Naive B cell (primary cell): ENCODE measurements at places on chromosomes 16 and 17.
A peak's percentile ranks its signal among the peaks of the same experiment; 100 is the strongest.

- DNase-seq, result no peak
Observed at GRCh38 chr17:69192754-69193153, 35.9 kb downstream of the ABCA10 start.

DNA sequence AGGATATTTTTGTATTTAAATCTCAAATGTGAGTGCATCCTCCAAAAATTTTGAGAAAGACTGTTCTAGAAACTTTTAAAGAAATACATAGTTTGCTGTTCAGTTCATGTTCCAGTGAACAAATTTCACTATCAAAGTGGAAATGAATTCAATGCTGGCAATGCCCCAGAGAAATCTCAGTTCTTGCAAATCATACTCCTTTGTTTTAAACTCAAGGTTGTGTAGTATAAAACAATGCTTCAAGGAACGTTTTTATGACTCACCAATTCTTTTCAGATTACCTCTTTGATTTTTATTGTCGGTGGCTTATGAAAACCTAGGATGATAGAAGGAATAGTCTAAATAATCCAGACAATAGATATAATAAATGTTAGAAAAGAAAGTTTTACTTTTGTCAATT, 17.6 kb downstream of the LPCAT2 start:
- DNase-seq, result no peak

- no peak for DNase-seq
Observed at GRCh38 chr17:75266316-75267152, 4.5 kb downstream of the MIF4GD start.

GRCh38 chr17:34009912-34010311, 245.2 kb upstream of the CCL2 start:
- DNase-seq, result no peak

- DNase-seq, result peak; percentile 47
Observed at GRCh38 chr16:29811170-29811895, 660 bp upstream of the PRRT2 start.

GRCh38 chr17:76914937-76915336, 46.7 kb downstream of the MGAT5B start:
- no peak for DNase-seq

DNA sequence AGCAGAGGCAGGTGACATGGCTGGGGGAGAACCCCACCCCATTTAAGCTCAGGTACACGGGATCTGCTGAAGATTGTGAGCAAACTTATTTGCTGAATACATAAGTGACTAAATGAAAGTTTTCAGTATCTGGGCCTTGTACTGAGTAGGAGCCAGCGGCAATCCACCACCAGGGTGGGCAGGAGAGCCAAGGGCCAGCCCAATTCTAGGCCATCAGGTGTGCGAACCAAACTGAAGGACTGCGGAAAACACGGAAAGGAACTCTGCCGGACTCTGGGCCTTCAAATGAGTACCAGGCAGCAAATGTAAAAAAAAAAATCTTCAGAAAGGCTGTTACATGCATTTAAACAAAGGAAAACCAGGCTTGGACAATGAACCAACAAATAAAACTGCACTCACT, 19.7 kb downstream of the ARHGAP17 start:
- no peak for DNase-seq

GRCh38 chr17:74147056-74147835, 56.2 kb upstream of the RPL38 start:
- no peak for DNase-seq

DNA sequence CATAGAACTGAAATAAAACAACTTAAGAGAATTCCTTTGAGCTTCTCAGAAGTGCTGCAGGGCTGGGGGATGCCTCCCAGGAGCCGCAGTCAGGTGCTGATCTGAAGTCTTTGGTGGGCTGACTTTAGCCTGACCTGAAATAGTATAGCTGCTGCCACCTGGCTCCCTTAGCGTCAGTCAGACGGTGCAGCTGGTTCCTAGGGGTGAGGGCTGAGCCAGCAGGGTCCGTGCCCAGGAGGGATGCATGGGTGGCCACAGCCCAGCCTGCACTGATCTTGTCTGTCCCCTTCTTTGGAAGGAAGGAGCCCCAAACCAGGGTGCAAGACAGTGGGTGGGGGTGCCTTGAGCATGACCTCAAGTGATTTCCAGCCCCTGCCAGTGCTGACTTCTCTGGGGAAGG, 11.5 kb downstream of the MAPT start:
- DNase-seq, result no peak

DNA sequence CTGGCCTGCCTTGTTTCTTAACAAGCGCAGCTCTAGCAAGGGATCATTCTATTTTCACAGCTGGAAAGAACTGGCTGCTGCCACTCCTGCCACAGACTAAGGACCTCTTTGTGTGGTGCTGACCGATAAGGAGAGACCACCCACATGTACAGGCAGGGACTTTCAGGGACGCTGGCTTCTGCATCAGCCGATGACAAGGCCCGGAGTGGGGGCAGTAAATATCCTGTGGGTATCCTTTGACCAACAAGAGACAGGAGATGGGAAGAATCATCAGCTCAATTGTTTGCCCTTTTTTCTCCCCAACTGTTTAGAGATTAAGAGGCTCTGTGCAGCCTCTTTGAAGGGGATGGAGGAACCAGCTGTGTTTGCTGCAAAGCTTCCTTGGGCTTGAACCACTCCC, 9.2 kb upstream of the ITPRIPL2 start:
- no peak for DNase-seq

DNA sequence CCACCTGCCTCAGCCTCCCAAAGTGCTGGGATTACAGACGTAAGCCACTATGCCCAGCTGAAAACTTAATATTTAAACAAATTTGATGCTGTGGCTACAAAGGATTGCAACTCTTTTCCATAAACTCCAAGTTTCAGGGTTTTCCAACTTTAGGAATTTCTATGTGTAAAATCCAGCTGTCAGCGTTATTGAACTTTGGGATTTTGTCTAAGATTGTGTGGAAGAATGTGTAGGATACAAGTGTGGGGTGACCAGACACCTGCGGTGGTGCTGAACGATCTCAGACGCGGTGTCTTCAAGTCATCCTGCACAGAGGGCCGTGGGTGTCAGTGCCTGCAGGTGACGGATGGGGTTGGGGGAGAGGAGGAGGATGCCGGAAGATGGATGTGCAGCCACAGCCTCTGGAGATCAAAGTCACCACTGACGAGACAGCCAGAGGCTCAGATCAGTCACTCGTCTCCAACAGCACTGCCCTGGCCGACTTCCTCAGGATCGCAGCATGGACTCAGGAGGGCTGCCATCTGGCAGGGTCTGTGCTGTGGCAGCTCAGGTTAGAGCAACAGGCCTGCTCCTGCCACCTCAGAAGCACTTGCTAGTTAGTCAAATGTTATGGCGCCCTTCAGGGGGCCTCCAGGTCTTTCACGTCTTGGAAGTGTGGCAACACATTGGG, 13.0 kb downstream of the ACSF3 start:
- DNase-seq, result no peak

GRCh38 chr17:18163547-18163946, 20.1 kb upstream of the ALKBH5 start:
- DNase-seq, result no peak

DNA sequence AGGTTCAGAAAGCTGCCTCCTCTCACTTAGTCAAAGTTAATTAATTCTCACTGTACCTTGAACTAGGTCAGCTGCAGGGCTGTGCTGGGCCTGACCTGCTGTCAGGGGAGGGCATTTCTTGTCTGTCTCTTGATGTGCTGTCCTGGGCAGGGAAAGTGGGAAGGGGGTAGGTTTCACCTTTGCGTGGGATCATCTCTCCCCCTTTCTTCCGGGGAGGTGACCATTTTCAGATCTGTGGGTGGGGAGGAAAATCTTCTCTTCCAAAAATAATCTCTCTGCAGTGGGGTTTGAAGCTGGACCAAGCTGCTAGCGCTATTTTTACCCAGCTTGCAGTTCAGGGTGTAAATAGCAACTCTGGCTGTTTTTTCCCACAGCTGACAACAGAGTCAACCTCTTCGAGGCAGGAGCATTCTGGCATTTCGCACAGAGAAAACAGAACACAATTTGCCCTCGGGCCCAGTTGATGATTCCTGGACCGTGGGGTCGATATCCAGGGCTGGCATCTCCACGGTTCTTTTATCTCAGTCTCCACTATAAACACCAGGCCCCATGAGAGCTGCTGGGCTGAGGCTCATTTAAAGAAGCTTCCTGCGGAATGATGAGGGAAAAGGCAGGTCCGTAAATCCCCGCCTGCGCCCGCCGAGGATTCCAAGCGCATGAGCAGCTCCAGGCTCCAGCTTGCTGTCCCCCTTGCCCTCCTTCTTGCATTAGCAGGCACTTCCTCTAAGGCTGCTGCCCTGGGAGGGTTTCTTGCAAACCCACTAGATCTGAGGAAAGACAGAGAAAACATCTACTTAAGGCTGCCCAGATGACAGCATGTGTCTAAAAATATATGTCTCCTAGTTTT, 93.9 kb downstream of the YPEL2 start:
- no peak for DNase-seq

DNA sequence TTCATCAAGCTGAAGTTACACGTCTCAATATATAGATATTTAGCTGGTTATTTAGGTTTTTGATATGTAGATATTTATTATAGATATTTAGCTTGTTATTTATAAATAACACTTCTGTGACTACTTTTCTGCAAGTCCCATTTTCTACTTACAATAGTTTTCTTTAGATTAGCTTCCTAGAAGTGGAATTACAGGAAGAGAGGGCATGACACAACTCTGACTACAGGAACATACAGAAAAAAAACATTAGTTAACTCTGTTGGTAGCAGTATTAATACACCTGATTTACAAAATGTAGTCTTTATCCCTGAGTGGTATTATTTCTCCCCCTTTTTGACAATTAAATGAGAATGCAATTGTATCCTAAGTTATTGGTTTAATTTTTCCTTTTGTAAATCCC, 21.2 kb upstream of the CCL1 start:
- no peak for DNase-seq

DNA sequence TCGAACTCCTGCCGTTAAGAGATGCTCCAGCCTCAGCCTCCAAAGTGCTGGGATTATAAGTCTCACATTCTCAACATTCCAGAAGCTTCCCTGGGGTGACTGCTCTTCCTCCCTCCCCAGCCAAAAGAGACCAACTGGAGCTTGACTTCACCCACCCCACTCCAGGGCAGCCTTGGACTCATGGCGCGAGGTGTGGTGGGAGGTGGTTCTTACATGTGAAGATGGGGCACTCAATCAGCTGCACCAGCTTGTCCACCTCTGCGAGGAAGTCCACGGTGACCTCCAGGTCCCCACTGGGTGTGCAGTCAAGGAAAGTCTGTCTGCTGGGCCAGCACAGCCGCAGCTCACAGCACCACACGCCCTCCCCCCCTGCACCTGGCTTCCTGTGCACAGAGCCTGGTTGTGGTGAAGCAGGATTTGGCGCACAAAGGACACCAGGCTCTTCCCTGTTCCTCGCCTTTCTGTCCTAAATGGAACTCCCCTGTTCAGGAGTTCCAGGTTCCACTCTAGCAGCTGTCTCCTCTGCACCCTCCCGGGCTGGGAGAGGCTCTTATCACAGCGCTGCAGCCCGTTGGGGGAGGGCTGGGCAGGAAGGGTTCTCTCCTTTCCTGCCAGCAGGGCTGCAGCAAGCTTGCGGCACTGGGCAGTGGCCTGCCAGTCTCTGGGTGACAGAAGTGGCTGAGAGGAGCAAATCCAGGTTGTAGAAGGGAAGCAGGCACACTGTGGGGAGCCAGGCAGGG, 9.6 kb upstream of the MTSS2 start:
- DNase-seq, result no peak

GRCh38 chr16:70572050-70572925, 48.7 kb downstream of the SF3B3 start:
- DNase-seq, result no peak

DNA sequence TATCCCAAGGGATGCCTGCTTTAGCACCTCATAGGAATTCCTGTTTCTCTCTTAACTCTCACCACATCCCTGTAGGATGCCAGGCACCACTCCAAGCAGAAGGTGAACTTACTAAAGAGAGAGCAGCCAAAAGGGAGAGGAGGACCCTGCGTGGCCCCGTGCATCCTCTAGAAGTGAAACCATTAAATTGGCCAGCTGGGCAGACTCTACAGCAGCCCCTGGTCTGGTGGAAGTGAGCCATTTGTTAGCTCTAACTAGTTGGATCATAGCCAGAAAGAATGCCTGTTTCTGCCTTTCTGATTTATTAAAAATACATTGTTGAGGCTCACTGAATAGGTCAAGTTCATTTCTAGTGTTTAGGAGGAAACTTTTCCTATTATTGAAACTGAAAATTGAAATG, 22.3 kb downstream of the TMEM11 start:
- DNase-seq, result no peak

DNA sequence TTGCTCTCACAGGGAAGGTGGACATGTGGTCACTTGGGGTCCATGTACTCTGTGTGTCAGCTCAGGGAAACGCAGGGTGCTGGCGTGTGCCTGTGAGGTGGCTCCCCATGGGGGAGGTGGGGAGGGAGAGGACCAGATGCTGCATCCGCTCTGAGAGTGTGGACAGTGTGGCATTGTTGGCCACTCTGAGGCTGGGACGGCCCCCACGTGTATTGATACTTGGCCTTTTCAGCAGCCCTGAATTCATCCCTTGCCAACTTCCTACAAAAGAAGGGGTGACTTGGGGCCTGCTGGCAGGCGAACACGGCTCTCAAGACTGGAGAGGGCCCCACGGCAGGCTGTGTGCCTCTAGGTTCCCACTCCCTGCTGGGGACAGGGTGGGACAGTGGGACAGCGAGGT, 120.1 kb downstream of the RAB11FIP4 start:
- DNase-seq, result no peak

GRCh38 chr17:42779936-42780850, at the start of gene WNK4:
WNK4 (plus strand) TSS chr17:42780610; CDS start chr17:42780699, 89 bp downstream.
- DNase-seq, result no peak

GRCh38 chr17:58329035-58329809, 627 bp upstream of the TSPOAP1 start:
- peak; percentile 82 for DNase-seq

- DNase-seq, result no peak
Observed at GRCh38 chr16:72677662-72678447, 370.1 kb downstream of the ZFHX3 start.

DNA sequence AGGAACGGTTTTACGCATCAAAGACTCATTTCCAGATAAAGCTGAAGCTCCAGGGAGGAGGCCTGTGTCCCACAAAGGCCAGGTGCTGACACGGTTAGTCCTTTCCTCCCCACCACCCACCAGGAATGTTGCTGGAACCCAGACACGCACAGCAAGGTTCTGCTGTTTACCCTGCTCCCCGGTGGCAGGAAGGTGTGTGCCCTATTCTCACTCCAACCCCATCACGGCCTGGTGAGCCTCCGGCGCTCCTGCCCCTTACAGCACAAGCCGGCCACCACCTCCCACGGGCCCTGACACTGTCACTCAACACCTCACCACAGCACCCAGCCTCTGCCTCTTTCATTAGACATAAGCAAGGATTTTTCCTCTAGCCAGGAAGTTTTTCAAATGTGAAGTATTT, 47.8 kb downstream of the ANKRD11 start:
- DNase-seq, result no peak

- peak; percentile 5 for DNase-seq
Observed at GRCh38 chr16:19583665-19584300, 28.3 kb downstream of the VPS35L start.

- DNase-seq, result no peak
Observed at GRCh38 chr16:4435337-4436067, 9.8 kb downstream of the DNAJA3 start.

DNA sequence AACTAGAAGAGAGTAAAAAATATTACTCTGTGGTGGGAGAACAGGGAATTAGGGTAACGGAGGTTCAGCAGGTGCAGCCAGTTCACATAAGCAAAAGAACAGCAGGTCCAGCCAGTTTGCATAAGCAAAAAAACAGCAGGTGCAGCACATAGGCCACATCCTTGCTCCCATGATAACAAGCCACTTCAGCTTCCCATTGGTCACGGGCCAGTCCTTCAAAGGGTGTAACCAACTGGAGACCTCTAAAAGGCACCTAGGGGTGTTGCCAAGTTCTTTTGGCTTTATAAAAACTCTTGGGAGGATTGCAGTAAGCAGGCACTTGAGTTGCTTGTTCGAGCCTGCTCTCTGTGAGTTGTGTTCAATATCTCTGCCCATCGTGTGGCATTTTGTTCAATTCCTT, 488.1 kb downstream of the XYLT1 start:
- no peak for DNase-seq
